ENCODE measurements at places on chromosomes 4 and X.

GRCh38 chr4:53147197-53147596 is 218.7 kb downstream of the SCFD2 start:
- no peak for DNase-seq

DNA sequence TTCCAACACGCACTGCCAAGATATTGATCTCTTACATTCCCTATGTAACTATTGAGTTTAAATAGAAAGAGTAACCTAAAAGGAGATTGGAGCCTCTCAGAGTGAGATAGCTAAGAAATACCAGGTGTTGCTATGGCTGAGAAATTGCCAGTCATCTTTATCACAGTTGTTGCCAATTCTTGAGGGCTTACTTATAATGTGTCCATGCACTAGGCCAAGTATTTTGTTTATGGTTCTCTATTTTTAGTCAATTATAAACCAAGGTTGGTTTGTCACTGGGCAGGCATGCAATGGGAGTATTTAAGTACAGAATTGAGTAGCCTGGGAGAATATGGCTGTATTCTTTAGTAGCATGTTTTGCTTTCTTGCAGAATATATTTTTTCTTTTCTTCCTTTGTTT is 201.6 kb downstream of the TEX13A start:
- no peak for DNase-seq

- no peak for DNase-seq
Observed at GRCh38 chr4:113524505-113525186, 236.9 kb downstream of the CAMK2D start.

DNA sequence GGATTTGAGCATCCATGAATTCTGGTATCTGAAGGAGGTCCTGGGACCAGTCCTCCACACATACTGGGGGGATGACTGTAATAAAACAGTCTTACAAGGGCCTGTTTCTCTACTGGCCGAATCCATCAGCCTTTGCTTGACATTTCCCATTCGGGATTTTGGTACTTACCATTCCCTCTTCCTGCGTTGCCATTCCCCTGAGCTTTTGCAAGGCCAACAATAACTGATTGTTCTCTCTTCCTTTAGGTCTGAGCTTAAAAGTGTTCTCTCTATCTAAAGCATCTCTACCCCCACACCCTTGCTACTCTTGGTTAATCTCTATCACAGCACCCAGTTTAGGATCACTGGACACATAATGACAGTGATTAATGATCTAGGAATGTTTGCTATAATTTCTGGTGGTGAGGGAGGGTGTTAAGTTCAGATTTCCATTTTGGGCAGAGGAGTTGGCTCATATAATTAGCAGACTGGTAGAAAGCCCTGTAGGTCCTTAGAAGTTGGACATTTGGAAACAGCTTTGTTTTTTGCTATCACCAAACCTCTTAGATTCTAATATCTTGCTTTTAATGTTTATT is 29.4 kb downstream of the TMA16 start:
- DNase-seq: no peak

GRCh38 chr4:13298655-13299054 is 185.5 kb downstream of the RAB28 start:
- no peak for DNase-seq
